ENCODE measurements at places on chromosomes 12 and 14.

DNA sequence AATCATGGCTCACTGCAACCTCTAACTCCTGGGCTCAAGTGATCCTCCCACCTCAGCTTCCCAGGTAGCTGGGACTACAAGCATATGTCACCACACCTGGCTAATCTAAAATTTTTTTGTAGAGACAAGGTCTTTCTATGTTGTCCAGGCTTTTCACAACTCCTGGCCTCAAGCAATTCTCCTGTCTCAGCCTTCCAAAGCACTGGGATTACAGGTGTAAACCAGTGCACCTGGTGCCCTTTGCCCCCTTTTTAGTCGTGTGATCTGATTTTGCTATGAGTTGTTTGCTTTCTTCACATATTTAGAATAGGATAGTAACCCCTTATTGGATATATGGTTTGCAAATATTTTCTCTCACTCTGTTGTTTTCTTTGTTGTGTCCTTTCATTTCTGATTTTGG lies 1.7 kb upstream of the RAD52 start:
- no peak for DNase-seq

DNA sequence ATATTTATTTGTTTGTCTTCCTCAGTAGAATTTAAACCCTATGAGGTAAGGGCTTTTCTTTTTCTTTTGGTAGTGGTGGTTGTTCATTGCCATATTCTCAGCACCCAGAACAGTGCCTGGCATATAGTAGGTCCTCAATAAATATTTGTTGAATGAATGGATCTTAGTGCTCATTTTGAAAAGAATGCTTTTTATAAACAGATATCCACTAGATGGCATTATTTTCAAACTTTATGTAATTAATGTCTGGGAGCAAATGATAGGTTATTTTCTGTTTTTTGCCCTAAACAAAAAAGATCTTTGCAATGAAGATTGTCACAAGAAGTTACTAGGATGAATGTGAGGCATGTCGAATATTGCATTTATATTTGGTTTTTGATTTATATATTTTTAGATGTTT lies 64.1 kb downstream of the RAD51B start:
- peak; percentile 44 for DNase-seq

DNA sequence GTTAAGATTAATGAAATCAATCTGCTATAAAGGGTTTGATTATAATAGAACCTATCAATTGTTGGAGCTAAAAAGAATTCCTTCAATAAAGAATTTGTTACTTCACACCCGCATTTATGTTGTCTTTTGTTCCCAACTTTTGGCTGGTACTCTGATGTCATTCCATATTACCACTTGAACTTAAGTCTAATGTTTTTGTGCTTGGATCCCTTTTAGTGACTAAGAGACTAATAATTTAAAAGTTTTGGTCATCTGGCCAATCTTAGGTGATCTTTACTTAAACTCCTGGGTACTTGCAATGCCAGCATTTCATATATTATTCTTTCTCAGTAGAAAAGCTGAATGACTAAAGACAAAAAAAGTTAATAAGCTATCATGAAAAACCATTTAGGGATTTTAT lies 113.0 kb downstream of the TMEM30B start:
- DNase-seq = no peak

- no peak for DNase-seq
Measured at GRCh38 chr14:64200170-64200569, 94.0 kb downstream of the ESR2 start.

GRCh38 chr12:11071414-11071813 lies 9.3 kb upstream of the TAS2R46 start:
- DNase-seq = no peak

DNA sequence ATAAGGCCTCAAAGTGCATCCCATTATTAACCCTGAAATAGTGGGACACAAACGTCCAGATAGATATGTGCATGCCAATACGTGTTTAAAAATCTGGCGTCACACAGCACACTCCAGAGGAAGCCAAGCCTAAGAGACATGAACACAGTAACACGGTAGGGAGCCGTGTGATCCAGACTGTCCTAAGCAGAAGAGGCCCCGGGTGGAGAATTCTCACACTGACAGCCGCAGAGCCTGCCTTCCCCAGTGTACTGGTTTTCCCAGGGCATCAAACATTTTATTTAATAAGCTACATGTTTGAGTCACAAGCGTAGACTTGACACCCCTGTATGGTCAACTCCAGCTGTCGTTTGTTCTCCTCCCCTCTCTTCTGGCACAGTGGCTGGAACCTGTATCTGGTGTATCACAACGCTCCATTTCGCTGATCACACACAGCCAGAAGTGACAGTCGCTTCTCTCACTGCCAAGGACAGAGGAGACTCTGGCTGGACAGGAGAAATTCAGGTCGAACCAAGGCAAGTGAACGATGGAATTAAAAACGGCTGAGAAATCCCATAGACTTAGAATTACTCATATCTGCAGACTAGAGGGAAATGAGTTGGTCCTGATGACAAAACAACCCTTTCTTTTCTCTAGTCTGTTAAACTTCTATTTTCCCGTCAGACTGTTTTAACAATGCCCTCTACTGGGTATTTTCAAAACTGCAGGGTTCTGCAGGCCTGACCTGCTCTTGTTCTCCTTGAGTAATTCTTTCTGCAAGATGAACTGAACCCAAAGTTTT lies 359.9 kb downstream of the RGS6 start:
- peak; percentile 49 for DNase-seq

DNA sequence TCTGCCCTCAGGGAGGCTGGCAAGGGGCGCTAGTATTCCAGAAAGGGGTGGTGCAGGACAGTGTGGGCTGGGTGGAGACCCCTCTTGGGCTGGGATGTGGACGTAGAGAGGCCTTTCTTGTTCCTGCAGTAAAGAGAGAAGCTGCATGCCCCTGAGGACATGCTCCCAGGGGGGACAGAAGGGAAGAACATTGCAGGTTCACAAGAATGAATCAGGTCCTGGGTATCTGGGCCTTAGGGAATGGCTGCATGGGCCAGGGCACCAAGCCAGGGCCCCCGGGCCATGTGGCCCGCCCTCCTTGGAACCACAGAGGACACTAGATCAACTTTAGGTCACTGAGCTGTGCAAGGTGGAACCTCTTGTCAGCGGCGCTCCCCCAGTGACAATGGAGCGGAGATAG lies 51.8 kb downstream of the ZNF664 start:
- no peak for DNase-seq

DNA sequence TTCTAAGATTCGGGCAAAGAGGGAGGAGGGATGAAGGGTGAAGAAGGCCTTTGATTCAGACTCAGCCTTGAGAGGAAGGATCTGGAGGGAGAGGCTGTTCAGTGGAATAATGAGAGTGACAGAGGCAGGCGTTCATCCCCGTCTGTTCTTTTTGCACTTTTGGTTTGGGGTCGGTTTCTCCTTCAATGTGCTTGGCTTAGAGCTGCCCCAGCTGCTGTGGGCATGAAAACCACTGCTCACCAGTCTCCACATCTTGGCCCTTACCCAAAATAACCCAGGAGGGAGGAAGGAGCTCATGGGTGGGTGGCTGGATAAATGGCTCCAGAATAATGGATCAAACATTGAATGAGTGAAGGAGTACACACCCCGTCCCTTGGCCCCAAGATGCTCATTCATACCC lies 261.7 kb upstream of the FKBP4 start:
- no peak for DNase-seq

DNA sequence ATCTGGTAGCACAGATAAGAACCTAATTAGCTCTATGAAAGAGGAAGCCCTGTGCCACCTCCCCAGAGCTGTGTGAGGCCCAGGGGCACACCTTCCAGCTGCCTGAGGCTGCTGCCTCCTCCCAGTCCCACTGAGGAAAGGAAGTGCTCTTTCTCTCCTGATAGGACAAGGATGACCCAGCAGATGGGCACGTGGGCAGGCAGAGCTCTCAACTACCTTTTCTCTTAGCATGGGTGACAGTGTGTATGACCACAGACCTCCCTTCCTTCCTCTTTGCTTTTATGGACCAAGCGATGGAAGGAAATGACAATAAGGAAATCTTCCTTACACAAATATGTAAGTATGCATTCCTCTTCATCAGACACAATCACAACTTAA lies 127.6 kb upstream of the AMIGO2 start:
- no peak for DNase-seq

DNA sequence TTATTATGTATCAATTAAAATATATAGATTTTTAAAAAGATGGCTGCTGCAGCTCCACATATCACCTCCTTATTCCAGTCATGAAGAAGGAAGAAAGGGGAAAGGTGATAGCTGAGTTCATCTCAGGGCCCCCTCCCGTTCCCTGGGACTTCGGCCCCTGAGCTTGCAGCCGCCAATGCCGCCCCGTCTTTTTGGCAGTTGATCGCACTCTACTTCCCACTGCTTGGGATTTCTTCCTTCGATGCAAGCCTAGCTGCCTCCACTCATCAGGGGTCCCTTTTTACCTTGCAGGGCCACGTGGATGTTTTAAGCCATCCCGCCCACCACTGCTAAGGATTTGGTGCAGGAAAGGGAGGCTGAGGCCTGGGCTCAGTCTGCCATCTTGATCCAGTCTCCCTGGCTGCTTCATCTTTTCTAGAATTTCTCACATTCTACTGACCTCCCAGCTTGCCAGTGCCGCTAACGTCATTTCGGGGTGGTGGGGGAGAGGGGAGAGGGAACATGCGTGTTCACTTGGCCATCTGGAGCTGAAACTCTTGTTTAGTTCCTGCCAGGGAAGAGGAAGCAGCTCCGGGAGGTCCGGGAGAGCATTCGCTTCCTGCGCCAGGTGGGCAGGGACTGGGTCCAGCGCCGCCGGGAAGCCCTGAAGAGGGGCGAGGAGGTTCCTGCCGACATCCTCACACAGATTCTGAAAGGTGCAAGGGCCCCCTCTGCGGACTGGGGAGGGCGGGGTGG lies 31.3 kb downstream of the CYP46A1 start:
- DNase-seq = no peak

- DNase-seq = peak; percentile 84
Measured at GRCh38 chr14:50045039-50045711, 71.2 kb downstream of the VCPKMT start.

GRCh38 chr14:50320283-50320682 lies 8.2 kb downstream of the DMAC2L start:
- DNase-seq = peak; percentile 69

- DNase-seq = peak; percentile 55
Measured at GRCh38 chr12:18382236-18382885, 121.0 kb downstream of the PIK3C2G start.

DNA sequence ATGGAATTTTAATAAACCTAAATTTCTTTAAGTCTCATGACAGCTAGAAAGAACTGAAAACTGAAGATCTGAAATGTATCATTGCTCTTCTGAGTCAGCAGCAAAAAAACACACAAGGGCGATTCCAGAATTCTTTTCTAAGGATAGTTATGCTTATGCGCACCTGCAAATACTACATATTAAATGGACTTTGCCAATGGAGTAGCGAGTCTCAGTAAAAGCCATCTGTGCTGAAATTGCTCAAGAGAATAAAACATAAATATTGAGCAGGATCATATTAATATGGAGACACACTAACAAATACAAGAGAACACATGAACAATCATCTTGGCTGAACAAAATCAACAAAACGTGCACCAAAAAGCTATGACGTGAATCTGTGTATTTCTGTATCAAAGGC lies 73.7 kb downstream of the CPNE8 start:
- DNase-seq = no peak

- DNase-seq = no peak
Measured at GRCh38 chr12:3311027-3311402, 180.0 kb upstream of the PRMT8 start.

- no peak for DNase-seq
Measured at GRCh38 chr12:82682851-82683261, 3.9 kb upstream of the TMTC2 start.

DNA sequence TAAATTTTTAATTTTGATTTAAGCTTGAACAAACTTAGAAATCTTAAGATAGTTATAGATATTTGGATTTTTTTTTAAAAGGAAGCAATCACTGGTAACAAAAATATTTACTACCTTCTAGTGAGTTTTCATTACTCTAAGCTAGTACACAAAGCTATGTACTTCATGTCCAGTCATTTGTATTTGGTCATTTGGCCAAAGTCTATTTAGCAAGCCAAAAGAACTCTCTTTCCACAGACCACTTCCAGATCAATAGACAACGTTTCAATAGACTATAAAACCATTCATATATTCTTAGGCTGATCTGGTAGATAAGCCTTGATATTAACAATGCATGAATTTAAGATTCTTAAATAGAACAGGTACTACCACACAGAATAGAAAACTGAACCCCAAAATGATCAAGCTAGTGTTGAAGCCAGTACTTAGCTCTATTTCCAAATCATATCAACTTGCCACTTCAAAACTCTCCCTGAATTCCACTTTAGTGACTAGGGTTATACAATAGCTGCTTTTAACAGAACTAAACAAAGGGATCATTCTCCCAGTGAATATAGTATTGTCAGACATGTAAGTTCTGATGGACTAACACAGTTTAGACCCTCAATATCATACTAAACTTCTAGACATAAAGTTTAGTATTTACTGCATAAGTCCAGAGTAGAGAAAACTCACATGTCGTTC lies 21.7 kb downstream of the CAPRIN2 start:
- DNase-seq = no peak

GRCh38 chr14:92322516-92322915 lies 449 bp upstream of the SLC24A4 start:
- DNase-seq = no peak

GRCh38 chr12:79690638-79691510 lies at the start of gene PAWR:
Gene PAWR (minus strand): TSS chr12:79690964. CDS start chr12:79690244, 720 bp downstream.
- peak; percentile 96 for DNase-seq

DNA sequence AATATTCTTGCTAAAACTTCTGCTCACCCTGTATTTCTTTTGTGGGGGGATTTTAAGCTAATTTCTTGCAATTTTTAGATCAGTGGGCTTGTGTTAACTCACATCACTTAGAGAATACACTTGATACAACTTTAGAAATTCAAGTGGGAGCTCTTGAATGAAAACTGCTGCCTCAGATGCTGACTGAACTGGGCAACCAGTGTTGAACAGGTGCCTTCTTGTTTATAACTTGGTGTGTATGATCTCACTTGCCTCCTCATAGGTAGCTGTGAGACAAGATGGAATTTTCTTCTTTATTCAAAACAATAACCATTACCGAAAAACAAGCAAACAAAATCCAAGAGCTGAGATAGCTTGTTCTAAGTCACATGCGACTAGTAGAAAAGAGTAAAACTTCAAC lies 63.5 kb downstream of the FGD4 start:
- no peak for DNase-seq

DNA sequence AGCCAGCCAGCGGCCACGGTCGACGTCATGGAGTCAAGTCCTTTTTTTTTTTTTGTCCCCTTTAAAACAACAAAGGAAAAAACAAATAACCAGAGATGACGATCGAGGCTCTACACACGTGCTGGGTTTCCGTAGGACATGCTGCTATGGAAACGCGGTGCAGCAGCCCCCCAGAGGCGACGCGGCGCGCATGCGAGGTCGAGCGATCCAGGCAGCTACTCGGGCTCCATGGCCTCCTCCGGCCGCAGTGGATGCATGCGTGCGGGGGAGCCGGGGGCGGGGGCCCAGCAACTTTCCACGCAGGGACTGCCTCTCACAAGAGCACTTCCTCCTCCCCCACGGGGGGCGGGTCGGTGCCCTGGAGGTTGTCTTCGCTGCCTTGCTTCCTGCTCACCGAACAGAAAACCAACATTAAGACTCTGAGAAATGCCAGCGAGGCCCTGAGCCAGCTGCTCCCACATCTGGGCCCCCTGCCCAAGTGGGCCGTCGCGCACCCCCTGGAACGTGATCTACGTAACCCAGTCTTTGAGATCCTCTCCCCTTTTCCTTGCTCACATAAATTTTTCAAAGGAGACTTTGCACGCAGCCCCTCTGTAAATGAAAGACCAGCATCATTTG lies 30.7 kb downstream of the P2RX4 start:
- DNase-seq = peak; percentile 8

GRCh38 chr14:103057028-103057371 lies 349 bp downstream of the CDC42BPB start:
- peak; percentile 16 for DNase-seq

- peak; percentile 29 for DNase-seq
Measured at GRCh38 chr12:67320614-67321295, 51.6 kb downstream of the CAND1 start.

- DNase-seq = no peak
Measured at GRCh38 chr14:60161196-60162107, 3.7 kb downstream of the DHRS7 start.
